ENCODE measurements at places on chromosomes 16 and 17.

- DNase-seq, result no peak
These were observed at the start of gene VAT1L for GRCh38 chr16:77788181-77789084. Gene VAT1L, plus strand, starts transcription at chr16:77788564. Its CDS starts 119 bp downstream, at chr16:77788683.

GRCh38 chr17:56096026-56096810 lies 57.1 kb upstream of the ANKFN1 start:
- DNase-seq, result no peak

- DNase-seq, result no peak
These were observed 41.0 kb downstream of the CHCT1 start for GRCh38 chr17:60463157-60463835.

GRCh38 chr16:85187447-85187846 lies 75.2 kb upstream of the CIBAR2 start:
- DNase-seq, result no peak

DNA sequence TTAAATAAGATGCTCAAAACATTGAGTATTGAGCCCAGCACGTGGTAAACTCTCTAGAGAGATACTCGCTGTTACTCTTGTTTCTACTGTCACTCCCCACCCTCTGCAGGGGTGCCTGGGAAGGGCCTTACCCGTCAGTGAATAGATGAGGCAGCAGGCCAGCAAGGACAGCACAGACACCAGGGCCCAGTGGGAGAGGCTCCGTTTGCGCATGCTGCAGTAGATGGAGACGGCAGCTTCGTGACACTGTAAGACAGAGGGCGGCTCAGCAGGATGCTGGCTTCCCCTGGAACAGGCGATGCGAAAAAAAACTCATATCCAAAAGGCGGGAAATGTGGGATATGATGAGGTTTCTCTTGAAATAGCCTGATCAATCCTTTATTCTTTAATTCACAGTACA lies 20.0 kb downstream of the SLC38A8 start:
- DNase-seq, result no peak

- no peak for DNase-seq
These were observed 22.6 kb downstream of the NT5M start for GRCh38 chr17:17325816-17326215.

DNA sequence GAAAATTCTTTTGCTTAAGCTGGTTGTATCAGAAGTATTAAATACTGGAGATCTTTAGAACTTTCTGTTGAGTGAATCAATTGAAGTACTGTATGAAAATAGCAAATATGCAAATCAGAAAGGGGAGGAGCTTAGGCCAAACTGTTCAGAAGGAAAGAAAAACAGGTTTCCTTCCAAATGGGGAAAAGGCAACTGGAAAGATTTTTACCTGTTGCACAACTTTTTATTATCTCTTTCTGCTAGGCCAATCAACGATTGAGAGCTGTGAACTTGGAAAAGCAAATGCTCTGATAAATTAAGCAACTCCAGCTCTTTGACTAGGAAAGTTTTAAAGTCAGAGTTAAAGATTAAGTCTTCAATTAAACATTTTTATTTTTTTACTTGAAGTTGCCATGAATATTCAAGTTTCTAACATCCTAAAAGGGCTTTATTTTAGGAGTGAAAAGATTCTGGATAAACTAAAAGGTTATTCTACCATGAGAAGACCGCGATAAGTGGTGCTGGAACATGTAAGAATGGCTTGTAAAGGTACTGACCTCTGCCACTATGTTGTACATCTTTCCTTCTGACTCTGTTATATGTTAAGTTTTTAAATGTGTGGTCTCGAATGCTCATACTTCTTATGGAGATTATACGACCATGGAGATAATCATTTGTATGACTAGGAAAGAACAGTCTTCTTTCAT lies 16.5 kb downstream of the DCUN1D3 start:
- no peak for DNase-seq

- DNase-seq, result peak; percentile 50
These were observed 79.8 kb upstream of the TMEM132E start for GRCh38 chr17:34499576-34499975.

DNA sequence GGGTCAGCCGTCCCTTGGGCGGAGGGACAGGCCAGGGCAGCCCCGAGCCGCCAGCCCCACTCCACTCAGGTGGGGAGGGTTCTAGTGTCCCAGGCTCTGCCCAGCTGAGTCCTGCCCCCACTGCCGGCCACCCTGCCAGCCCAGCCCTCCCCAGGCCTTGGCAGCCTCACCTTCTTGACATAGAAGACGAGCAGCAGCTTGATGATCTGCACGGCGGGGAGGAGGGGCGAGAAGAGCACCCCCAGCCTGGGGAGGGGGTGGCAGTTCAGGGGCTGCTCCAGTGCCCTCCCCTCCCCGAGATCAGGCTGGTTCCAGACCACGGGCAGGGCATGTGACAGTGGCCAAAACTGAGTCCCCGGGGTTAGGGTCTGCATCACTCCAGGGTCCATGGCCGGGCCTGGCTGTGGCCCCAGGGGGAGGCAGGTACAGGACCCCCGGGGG lies 9.7 kb downstream of the TMC6 start:
- DNase-seq, result no peak

DNA sequence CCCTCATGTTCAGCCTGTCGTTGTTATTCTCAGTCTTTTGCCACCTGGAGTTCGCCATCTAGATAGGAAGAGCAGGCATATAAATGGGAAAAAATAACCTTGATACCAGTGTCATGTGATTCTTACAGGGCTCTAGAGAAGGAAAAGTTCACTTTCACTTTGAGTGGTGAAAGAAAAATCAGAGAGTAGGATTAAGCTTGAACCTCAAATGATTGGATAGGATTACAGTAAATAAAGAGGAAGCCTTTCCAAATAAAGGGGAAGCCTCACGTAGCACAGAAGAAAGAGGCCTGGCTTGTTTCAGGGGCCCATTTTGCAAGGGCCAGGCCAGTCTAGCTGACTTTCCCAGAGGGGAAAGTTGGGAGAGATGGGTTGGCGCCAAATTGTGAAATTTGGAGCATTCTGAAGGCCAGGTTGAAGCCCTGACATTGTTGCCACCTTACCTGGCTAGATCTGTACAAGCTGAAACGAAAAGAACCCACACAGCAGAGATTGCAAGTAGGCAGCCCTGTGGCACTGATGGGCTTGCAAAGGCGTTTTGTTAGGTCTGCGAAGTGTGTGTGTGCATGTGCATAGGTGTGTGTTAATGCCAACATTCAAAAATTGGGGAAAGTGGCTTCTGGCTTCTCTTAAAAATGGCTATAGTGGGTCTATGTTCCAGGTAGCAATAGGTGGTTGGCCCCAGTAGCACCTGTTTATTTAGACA lies 38.8 kb downstream of the TMC6 start:
- DNase-seq, result no peak

- DNase-seq, result no peak
These were observed 589 bp downstream of the XYLT2 start for GRCh38 chr17:50346313-50347116.

- no peak for DNase-seq
These were observed 10.8 kb upstream of the BCAR1 start for GRCh38 chr16:75262104-75262799.

GRCh38 chr17:58333736-58334207 lies 5.2 kb upstream of the TSPOAP1 start:
- DNase-seq, result no peak

DNA sequence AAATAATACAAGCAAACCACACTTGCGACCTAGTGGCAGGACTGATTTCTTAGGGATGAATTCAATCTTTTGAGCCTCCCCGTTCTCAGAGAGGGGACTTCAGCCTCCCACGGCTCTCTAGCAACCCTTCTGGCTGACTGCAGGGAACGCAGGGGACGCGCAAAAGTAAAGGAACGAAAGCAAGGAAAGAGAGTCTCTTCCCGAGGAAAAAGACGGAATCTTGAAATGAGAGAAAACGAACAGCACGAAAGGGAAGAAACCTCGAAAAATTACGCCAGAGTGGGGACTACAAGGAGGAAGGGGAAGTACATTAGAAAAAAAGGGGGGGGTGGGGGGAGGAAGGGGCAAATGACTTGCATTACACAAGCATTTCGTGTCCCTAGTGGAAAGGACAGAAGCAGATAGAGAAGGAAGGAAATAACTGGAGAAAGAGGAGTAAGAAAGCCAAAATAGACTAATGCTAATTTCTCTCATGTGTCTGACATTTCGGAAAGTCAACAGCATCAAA lies 1.2 kb downstream of the GRB2 start:
- peak; percentile 90 for DNase-seq

DNA sequence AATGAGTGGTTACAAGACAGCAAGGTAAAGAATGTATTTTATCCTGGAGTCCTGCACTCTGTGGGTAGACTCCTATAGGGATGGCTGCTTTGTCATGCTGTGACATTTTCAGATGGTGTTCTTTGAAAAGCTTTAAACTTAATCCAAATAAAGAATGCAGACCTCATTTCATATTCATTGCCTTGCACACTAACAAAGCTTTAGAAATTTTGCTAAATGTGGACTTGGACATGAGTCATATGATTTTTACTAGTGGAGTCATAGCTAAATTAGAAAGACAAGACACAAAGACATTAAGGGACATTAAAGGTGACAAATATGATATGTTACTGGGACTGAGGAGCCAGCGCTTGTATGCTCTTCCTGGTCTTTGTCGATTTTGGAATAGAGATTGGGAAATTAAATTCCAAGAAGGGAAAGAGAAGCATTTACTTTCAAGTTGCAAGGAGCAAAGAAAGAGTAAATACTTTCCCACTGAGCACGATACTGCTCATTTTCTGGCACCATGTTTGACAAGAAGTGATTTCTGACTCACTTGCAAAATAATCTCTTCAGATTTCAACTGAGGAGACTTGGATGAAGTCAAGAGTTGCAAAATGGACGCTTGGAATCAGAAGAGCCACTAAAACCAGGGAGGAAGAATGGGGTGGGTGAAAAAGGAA lies 152.9 kb upstream of the MYOCD start:
- DNase-seq, result no peak

GRCh38 chr17:13030459-13031300 lies 12.9 kb upstream of the ELAC2 start:
- peak; percentile 1 for DNase-seq

- no peak for DNase-seq
These were observed 127.9 kb downstream of the AXIN2 start for GRCh38 chr17:65433592-65433991.

DNA sequence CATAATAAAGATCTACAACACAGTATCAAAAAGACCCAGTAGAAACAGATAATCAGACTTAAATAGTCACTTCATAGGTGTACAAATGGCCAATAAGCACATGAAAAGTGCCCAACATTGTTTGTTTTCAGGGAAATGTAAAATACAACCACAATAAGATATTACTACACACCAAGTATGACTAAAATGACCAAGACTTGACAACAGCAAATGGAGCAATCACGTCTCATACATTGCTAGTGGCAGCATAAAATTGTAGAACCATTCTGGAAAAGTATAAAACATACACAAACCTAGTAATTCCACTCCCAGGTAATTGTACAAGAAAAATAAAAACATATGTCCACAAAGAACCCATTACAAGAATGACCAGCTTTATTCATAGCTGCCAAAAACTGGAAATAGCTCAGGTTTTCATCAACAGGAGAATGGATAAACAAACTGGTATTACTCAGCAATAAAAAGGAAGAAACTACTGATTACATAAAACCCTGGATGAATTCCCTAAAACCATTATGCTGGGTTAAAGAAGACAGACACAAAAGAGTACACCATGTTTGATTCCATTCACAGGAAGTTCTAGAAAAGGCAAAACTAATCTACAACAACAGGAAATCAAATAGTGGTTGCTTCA lies 85.6 kb downstream of the TTC19 start:
- DNase-seq, result no peak

GRCh38 chr16:27254262-27254811 lies 14.2 kb downstream of the NSMCE1 start:
- no peak for DNase-seq

DNA sequence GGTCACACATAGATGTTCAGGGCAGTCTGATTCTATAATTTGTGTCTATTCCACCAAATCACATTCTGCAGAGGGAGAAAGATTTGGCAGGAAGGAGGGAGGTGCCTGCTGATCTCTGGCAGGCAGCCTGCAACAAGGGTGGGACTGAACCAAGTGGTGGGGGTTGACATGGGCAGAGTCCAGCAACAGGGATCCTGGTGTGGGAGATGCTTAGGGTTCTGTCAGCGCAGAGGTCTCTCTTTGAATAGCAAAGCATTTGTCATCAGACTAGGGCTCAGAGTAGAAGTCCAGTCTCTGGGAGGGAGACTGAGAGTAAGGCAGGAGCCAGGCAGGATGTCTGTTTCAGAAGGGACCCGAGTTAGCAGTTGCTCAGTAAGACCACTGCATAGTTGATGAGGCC lies 94.6 kb downstream of the UTP18 start:
- no peak for DNase-seq

DNA sequence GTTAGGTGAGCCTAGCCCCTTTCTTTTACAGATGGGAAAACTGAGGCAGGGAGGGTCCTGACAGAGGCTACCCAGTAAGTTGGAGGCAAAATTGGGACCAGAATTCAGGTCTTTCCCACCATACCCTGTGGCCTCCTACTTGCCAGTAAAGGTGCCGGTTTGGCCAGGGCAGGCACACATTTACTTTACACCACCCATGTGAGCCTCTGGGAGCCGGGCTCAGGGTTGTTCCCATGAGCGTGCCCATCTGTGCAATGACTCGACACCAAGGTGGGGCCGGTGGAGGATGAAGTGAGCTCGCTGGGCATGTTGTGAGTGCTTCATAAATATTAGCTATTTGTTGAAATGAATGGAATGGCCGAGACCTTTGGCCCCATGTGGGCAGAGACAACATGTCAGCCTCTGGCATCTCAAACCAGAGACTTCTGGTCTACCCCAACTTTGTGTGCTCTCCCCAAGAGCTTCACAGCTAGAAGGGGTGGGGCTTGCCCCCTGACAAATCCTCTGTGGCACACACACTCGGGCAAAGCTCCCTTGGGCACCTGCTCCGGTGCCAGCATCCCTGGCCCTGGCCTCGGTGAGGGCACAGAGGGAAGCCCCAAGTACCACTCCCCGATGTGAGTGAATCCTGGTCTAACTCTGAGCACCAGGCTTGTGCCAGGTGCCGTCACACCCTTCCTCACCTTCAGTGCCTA lies 60.1 kb downstream of the SRCIN1 start:
- no peak for DNase-seq

All from AML-193 (cell line).